ENCODE measurements at places on chromosomes 4 and X. TPM values are rescaled to one million over a fixed set of nuclear protein-coding genes. Genes with fewer than 3 reads are reported as not detected.
A peak's percentile ranks its signal among the peaks of the same experiment; 100 is the strongest.

DCAF12L2 gene
- 0.22 TPM for total RNA-seq

ATP7A gene
- total RNA-seq: 15.2 TPM

TLR7 gene
- total RNA-seq: 4.5 TPM

NPY2R gene
- not detected for total RNA-seq

- DNase-seq: no peak
Measured at GRCh38 chr4:154230091-154230490, 261.5 kb downstream of the DCHS2 start.

GRCh38 chrX:39212456-39212855 lies 411.2 kb downstream of the MID1IP1 start:
- DNase-seq: no peak

DNA sequence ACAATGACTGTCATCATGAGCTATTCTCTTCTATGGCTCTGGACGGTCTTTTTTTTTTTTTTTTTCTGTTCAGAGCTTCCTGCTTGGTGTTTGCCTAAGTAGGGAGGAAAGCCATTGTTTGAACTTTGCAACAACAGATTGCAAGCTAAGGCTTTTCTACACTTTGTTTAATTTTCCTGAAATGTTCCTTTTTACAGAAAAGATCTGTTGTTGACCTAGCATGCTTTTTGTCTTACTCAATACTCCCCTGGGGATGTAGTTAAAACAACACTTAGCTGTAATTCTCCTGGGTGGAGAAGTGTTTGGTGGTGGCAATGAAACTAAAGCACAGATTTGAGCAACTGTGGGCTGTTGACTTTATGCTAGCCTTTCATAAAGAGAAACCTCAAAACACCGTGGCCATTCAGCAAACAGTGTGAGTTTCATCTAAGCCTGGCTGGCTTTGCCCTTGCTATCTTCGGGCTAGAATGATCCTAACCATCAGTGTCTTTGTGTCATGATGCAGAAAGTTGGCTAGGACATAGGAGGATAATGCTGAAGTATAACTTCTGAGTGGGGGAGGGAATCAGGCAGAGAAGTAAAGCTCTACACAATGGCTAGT lies 110.5 kb downstream of the ANXA3 start:
- no peak for DNase-seq

GRCh38 chr4:6464842-6465588 lies 7.4 kb downstream of the PPP2R2C start:
- DNase-seq: peak; percentile 36

- no peak for DNase-seq
Measured at GRCh38 chr4:12679217-12679616, 804.9 kb downstream of the RAB28 start.

GRCh38 chr4:27357283-27357682 lies 496.6 kb downstream of the STIM2 start:
- DNase-seq: no peak

DNA sequence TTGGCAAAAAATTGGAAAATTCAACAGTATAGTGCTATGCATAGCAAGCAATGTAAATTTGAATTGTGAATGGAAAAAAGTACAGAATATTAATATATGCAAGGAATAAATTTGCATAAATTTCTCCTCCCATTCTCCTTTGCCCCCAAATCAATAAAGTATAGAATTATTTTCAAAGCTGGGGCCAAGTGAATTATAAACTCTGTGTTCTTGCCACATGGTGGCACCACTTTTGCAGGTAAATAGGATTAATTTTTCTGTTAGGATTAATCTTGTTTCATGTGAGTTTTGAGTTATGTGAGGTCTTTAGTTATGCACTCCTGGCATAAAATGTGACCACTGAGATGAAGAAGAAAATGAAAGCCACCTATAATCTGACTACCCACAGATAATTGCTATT lies 19.9 kb downstream of the COPS4 start:
- no peak for DNase-seq

DNA sequence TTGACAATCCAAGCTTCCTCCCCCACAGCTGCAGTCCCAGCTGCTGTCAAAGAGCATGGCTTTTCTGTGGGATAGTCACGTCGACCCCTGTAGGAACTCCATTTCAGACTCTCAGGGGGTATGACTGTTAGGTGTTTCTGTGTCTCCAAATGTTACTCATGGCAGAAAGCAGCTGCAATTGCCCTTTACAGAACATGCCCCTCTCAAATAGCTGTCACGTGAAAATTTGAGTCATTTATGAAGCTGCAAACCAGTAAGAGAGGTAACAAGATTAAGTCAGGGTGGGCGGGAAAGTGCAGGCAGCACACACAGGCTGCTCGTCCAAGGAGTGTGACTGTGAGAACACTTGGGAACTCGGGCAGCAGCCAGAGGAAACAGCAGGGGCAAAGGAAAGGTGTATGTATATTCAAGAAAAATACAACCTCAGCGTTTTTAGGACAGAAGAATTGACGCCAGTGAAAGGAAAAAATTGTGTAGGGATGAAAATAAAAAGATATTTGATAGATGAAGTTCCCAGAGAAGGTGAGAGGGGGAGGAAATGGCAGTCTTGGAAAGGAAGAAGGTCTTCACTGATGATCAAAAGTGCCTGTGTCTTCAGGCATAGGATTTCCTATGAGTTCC lies 66.5 kb upstream of the TMEM184C start:
- no peak for DNase-seq

DNA sequence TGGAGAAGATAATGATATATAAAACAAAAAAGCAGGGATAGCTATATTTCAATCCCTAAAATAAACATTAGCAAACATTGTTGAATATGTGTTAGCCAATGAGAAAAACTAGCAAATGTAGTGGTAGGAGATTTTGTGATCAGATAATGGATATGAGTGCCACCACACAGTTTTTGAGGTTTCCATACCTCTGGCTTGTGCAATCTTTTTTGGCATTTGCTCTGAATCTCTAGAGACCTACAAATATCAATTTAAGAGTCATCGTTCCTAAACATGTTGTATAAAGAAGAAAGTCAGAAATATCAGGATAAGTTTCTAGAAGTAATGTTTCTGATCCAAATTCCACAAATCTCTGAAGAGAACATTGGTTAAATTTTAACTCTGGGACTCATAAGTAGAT lies 308.7 kb downstream of the PDGFC start:
- no peak for DNase-seq

DNA sequence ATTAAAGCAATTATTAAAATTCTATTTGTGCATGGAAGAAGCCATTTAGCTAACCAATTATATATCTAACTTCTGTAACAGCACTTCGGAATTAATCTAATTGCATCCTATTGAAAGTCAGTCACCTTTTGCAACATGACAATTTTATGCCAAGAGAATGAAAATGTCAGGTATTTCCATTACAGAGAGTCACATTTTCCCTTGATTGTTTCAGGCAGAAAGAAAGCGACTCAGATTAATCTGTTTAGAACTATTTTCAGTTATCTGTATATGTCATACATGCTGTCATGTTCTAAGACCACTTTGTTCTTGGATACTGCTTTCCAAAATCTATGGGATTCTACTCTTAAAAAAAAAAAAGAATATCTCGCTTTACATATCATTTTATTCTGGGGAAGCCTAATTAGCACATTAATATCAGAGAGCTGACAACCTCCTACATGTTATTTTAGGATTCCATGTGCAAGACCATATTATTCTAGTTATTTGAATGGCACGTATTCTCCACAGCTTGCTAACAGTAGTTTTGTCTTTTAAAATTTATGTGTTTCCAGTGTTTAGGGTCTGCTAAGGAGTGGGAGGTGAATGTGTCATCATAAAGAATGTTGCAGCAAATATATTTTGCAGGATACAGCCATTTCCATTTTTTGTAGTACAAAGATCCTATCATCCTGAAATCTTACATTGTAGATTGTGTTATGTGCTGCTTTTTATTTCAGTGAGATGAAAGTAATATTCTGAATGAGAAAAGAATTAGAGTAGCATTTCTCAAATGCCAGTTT lies 31.7 kb downstream of the GALNT7 start:
- DNase-seq: no peak

- no peak for DNase-seq
Measured at GRCh38 chr4:158016511-158016910, 156.3 kb downstream of the GASK1B start.

DNA sequence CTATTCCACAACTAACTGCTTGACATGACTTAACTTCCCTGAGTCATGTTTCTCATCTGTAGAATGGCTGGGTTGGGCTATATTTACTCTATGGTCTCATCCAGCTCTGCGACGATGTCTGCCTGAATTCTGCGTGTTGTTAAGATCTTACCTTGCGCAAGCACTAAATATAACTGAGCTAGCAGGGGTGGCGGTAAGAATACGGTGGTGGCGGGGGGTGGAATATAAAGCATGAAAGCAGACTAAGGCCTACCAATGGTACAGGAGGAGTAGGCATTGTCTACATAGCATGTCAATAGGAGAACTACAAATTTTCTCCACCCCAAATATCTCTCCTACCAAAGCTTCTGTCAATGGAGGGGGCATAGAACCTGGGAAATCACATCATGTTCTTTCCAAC lies 45.7 kb upstream of the DCLK2 start:
- no peak for DNase-seq

All from sciatic nerve (tissue), 2 donors.